GM04504 (cell line): ENCODE measurements at places on chromosomes 6 and 20.

- no peak for DNase-seq
Measured at GRCh38 chr6:17497535-17498095, 102.5 kb upstream of the FAM8A1 start.

DNA sequence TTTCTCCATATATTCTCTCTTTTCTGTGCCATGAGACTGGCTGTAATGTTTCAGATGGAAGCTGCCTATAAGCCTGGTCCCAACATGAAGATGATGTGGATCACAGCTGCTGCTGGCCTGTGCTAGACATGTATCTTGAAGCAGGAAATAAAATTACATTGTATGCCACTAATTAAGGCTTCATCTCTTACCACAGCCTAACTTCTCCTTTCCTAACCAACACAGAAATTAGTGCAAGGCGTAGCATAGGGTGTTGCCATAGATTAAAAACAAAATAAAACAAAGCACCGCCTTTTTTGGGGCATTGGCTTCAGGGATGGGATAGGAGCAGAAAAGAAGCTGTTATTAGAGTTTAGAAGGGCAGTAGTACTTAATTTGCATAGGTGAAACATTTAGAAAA is 4.7 kb upstream of the SLC17A4 start:
- no peak for DNase-seq

DNA sequence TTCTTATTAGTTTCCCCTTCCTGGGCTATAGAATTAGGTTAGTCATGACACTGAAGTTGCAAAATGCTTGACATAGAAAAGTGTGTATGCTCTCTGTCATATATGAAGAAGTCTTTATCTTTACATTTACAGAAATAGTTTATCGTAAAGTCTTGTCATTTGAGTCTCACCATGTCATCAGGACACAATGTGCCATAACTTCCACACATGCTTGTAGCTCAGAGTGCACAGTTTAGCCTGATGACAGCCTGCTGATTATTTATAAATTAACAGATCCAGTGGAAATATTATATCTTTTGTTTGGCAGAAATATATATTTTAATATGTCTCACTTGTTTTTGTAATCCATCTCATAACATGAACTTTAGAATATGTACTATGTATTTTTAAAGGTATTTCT is 286.9 kb upstream of the QKI start:
- DNase-seq = no peak

DNA sequence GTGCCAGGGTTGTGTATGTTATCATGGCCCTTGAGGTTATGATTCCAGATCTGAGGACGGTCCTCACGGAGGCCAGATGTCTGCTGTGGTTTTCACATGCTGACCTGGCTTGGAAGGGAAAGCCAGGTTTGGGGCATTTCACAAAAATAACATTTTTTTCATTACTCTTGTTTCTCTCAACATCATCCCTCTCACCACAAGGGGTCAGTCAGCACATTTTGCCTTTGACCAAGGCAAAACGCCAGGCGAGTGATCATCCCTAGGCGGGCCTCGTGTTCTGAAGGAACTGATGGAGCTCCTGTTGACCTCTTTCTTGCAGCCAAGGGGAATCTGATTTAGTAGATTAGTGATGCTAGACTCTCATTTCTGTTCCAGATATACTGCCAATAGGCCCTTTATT is 133.5 kb downstream of the TBC1D7 start:
- peak; percentile 47 for DNase-seq

DNA sequence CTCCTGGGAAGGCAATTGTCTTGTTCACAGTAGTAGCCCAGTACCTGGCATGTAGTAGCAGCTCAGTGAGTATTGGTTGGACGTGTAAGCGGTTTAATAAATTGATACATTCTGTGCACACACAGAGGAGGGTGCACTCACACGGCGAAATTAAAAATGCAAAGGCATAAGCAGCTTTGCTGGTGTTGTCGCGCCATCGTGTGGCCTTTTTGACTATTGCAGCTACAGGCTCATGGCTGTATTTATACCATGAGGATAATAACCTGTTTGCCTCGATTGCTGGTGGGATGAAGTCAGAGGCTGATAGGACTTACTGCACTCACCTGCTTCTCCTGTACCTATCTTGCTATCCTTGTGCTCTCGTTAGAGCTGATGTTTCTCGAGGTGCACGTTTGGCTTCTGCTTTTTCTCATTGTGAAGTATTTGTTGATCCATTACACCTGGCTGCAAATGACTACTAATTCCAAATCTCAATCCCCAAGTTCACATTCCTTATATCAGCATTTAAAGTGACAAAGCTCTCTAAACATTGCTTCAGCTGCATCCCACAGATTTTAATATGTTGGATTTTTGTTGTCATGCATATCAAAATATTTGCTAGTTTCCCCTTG is 61.5 kb downstream of the TBXT start:
- DNase-seq = peak; percentile 12

GRCh38 chr6:150470960-150471665 is 102.3 kb downstream of the IYD start:
- DNase-seq = no peak
